Breast epithelium (tissue), 4 donors: ENCODE measurements at places on chromosomes 12 and 14. TPM values are rescaled to one million over a fixed set of nuclear protein-coding genes. Genes with fewer than 3 reads are reported as not detected.

GRCh38 chr14:98608071-98609060, 663.6 kb downstream of the BCL11B start:
- H3K27ac ChIP-seq, result no peak overlapping the region
- no peaks in the 10 kb centered on the region for H3K27me3 ChIP-seq
- DNase-seq, result no peak
- H3K4me1 ChIP-seq, result no peaks in the 10 kb centered on the region
- no peaks in the 10 kb centered on the region for H3K36me3 ChIP-seq
- no peak overlapping the region for H3K4me3 ChIP-seq

DNA sequence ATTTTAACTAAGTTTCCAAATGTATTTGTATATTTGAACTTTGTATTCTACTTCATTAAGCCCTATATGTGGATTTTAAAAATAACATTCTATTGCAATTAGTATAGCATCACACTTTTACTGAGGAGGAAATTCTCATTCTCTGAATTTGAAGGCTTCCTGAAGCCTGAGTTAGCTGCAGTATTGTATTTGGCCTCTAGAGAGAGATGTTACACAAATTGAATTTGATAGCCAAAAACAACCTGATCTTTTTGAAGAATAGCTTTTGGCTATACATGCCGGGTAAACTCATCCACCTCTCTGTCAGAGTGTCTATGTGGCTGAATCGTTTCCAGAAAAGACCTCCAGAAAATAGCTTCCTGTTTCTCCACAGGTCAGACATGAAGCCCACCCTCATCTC, 316.5 kb upstream of the OR4E1 start:
- no peak overlapping the region for H3K4me3 ChIP-seq
- no peaks in the 10 kb centered on the region for H3K4me1 ChIP-seq
- no peak overlapping the region for H3K27ac ChIP-seq
- peaks cover 8% of the 10 kb centered on the region for H3K27me3 ChIP-seq

- H3K4me1 ChIP-seq, result no peaks in the 10 kb centered on the region
- no peak overlapping the region for H3K27ac ChIP-seq
- DNase-seq, result no peak
Measured at GRCh38 chr12:114744691-114745090, 60.7 kb upstream of the TBX3 start.

DNA sequence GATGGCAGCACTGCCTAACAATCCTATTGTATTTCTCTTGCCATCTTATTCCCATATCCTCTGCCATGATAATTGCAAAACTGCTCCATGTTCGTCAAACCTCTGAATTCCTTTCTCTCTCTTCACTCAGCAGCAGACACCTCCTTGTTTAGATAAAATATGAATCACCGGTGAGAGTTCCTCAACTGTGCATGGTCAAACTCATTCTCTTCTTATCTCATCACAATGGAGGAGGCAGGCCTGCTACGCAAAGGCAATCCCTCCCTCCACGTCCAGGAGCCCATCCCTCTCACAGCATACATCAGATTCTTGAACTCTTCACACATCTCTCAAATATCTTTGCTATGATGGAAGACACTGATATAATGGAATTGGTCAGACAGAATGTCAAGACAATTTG, 90.1 kb upstream of the DAAM1 start:
- no peak overlapping the region for H3K4me3 ChIP-seq
- H3K27me3 ChIP-seq, result no peaks in the 10 kb centered on the region
- H3K27ac ChIP-seq, result no peak overlapping the region
- no peaks in the 10 kb centered on the region for H3K4me1 ChIP-seq
- H3K36me3 ChIP-seq, result no peaks in the 10 kb centered on the region

GRCh38 chr12:13606290-13606689, 375.1 kb downstream of the GRIN2B start:
- no peaks in the 10 kb centered on the region for H3K4me1 ChIP-seq
- H3K27me3 ChIP-seq, result no peaks in the 10 kb centered on the region
- H3K36me3 ChIP-seq, result no peaks in the 10 kb centered on the region
- H3K27ac ChIP-seq, result no peak overlapping the region
- DNase-seq, result no peak

DNA sequence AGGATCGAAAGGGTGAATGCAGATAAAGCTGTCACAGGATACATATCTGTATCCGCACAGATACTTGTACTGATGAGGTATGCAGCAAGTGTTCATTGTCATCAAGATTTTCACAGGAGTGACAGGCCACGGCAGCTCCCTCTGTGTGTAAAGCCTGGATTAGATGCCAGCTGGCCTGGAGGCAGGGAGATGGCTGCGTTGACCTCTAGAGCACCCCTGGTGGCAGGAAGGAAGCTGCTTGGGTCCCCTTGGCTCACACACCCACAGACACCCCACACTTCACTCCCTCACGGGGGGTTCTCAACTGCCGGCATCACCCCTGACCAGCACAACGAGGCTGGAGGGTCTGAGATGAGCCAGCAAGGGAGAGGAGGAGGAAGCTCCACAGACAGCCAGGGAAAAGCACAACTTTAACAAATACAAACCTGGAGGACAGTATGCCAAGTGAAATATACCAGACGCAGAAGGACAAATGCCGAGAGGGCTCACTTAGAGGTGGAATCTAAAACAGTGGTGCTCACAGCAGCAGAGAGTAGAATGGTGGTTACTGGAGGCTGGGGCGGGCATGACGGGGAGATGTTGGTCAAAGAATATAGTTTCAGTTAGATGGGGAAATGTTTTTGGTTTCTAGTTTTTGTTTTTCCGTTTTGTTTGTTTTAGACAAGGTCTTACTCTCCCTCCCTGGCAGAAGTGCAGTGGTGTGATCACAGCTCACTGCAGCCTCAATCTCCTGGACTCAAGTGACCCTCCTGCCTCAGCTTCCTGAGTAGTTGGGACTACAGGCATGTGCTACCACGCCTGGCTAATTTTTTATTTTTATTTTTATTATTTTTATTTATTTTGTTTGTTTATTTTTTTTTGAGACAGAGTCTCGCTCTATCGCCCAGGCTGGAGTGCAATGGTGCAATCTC, 45.7 kb downstream of the TEAD4 start:
- H3K36me3 ChIP-seq, result no peaks in the 10 kb centered on the region
- DNase-seq, result no peak
- no peaks in the 10 kb centered on the region for H3K4me1 ChIP-seq
- H3K27me3 ChIP-seq, result no peaks in the 10 kb centered on the region
- no peak overlapping the region for H3K4me3 ChIP-seq
- no peak overlapping the region for H3K27ac ChIP-seq

The CPNE6 gene
- not detected for total RNA-seq

The CEBPE gene
- total RNA-seq, result 0.32 TPM

The KRT6C gene
- total RNA-seq, result not detected
